ENCODE measurements at places on chromosomes 7 and 10. TPM values are rescaled to one million over a fixed set of nuclear protein-coding genes. Genes with fewer than 3 reads are reported as not detected.

Gene THSD7A
- total RNA-seq, result 21.6 TPM

Gene HOXA10
- total RNA-seq, result 15.3 TPM

Gene ASNS
- total RNA-seq, result 133 TPM

Gene GPR15LG
- total RNA-seq, result 29.2 TPM

Gene MCMBP
- total RNA-seq, result 48.9 TPM
